ENCODE measurements at places on chromosomes 7 and 10.
A peak's percentile ranks its signal among the peaks of the same experiment; 100 is the strongest.

GRCh38 chr7:107056728-107057473 lies 12.4 kb downstream of the PRKAR2B start:
- no peak for DNase-seq

DNA sequence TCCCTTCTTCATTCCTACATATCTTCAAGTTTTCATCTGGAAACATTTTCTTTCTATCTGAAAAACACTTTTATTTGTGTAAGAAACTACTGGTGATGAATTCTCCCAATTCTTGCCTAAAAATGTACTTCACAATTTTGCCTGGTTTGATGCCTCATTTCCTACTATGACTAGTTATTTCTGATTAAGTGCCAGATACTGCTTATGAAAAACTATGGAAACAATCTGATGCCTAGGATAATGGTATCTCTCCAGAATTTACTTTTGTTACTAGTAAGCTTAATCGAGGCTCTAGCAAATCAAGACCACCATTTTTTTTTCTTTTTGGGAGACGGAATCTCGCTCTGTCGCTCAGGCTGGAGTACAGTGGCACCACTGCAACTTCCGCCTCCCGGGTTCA lies 31.3 kb downstream of the CACUL1 start:
- DNase-seq: no peak

DNA sequence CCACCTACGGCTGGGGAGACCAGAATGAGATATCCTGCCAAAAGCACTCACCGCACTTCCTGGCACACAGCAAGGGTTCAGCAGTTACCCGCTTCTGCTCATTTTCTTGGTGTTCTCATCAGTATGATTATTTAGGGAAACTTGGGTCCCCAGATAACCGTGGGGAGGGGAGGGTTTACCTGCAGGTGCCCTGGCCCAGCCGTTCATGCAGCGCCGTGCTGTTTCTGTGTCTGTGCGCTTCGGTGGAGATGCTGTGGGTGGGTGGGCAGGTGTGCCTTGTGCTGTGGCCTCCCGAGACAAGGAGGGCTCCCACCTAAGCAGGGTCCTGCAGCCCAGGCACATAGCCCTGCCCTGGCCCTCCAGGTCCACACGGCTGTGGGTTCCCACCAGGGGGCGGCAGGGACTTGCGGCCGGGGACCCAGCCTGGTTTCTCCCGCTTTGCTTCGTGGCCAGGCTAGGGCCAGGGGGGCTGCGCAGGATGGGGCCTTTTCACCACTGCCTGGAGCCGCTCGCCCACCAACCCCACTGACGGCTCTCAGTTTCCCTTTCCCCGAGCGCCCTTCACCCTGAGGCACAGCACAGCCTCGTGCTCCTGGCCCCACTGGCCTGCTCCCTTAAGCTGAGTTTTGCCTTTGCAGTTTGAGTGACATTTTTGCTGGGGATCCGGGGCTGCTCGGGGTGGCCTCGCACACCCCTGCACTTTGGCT lies 78.5 kb downstream of the LHPP start:
- peak; percentile 66 for DNase-seq

- no peak for DNase-seq
Measured at GRCh38 chr7:131381069-131381838, 53.6 kb downstream of the MKLN1 start.

DNA sequence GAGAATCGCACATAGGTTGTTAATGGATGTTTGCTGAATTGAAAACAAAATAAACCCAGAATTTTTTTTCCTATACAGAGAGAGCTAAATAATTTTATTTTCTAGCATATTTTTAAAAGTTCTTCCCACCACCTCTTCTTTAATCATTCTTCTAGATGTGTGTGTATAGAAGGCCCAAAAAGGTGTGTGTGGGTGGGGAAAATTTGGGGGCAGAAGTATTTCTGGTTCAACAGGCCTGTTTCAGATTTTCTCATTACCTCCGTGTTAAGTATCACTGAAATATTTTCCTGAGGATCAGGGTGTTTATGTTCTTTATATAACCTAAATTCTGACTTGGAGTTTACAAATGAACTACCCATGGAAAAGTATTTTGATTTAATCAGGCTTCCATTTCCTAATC lies 144.2 kb upstream of the ZNF804B start:
- DNase-seq: no peak

- DNase-seq: peak; percentile 62
Measured at GRCh38 chr10:27252267-27253000, 11.8 kb upstream of the ACBD5 start.

DNA sequence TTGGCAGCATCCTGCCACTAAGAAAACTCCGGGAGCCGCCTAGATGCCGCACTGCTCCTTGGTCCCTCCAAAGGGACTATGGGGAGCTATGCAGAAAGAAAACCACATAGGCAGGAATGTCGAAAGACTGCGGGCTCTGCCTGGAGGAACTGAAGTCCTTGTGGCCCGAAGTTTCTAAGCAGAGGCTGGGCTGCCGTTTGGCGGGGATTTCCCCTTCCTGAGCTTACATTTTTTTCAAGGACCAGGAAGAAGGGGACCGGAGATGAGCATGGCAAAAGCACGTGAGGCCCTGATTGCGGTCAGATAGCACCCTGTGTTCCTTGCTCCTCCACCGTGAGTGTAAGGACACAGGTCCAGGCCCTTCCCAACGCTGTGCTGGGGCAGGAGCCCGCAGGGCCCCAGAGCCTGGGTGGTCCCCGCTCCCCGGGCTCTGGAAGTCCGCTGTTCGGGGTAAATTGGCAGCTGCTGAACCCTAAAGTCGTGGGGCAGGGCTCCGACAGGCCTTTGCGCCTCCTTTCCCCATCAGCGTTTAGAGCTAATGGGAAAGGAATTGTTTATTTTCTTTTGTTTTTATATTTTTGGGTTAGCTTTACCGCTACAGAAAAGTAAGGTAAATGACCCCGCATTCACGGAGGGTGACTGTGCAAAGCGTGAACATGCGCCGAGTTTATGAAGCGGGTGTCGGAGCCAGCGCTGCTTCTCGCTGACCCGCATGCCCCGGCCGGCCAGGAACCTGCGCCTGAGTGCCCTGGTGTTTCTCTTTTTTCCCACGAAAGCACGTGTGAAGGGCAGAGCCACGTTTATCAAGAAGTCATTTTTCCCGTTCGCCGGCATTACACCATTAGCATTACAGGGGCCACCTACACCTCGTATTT lies 356.5 kb upstream of the ZNF32 start:
- no peak for DNase-seq

DNA sequence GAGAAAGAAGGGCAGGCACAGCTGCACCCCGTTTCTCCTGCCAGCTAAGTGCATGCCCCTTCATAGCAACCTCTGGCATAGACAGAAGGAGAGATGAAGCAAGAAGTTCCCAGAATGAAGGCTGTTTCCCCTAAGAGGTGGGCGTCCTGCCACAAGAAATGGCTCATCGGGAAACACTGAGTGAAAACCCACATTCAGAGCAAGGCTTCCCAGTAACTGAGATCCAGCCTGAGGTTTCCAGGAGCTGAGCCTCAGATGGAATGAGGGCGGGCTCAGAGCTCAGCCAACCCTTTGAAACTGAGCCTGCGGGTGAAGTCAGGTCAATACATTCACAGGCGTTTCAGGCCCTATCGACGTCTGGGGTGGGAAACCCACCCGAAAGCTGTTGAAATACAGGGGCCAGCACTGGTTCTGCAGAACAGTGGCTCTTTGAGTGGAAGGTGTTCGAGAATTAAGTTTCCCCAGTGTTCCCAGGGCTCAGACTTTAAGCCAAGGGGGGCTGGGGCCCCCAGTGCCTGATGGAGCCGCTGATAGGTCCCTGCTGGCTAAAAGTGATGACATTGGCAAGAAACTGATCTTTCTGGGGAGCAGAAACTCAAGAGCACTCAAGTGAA lies 510.2 kb downstream of the RPS24 start:
- no peak for DNase-seq

GRCh38 chr7:88279323-88279722 lies 27.4 kb downstream of the STEAP4 start:
- no peak for DNase-seq

GRCh38 chr7:44196450-44196872 lies 4.3 kb upstream of the YKT6 start:
- no peak for DNase-seq

DNA sequence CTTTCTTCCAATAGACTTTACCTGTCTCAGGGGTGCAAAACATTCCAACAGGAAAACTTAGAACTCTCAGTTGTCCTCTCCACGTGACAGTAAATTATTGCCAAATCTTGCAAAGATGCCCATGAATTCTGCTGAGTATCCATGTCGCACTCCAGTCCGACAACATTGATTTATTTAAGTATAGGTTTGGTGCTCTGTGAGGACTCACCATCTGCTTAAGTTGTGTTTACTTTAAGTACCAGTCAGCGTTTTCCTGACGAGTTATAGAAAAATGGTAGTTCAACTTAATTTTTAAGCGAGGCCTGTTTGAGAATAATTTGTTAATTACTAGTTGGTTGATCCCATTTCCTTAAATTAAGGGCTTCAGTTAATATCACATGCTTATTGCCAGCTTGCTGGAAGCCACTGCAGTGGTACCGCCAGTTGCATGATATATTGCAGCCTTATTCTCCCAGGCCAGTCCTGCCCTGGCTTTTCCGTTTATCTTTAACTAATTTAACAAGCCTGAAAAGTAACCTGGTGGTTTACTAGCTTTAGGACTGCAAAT lies 27.8 kb downstream of the CREB5 start:
- no peak for DNase-seq

DNA sequence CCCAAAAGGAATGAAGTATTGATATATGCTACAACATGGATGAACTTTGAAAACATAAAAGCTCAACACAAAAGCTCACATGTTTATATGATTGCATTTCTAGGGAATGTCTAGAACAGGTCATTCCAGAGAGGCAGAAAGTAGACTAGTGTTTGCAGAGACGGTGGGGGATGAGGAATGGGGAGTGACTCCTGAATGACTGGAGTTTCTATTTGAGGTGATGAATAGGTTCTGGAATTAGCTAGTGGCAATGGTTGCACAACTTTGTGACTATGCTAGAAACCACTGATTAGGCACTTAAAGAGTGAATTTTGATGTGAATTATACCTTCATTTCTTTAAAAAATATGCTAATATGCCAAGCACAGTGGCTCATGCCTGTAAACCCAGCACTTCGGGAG lies 6.9 kb downstream of the KPNA7 start:
- DNase-seq: no peak

GRCh38 chr7:74267756-74268565 lies 13.8 kb upstream of the RFC2 start:
- no peak for DNase-seq

All from effector CD4-positive, alpha-beta T cell (primary cell).